Heart left ventricle (tissue), 16 donors: ENCODE measurements at places on chromosomes 16 and 17.

DNA sequence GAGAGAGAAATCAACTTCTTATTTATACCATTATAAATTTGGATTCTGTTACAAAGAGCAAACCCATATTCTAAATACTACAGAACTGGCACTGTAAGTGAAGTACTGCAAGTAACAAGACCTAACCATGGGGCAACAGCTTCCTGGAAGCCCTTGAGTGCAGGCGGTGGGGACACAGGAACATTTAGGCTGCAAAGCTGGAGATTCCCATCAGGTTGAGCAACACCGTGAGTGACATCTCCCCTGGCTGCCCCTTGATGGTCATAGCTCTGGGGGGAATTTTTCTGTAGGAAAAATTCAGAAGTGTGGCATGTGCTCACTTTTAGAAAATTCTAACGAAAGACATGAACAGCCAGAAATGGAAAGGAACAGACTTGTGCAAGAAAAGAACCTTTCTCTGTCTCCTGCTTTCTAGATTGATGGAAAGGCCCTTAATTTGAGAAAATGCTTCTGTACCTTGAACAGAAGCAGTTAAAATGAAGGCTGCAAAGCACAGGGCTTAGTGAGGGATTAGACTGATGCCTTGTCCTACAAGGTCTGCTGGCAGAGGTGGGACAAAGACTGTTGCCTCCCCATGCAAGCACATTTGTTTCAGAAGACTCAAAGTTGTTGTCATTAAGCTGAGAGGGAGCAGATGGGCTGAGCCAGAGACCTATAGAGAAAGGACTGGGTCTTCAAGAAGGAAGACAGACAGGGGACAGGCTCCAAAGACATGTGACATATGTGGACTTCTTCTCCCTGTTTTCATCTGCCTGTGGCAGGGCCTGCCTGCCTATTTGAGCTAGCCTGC is 380.8 kb downstream of the SLC39A11 start:
- DNase-seq = no peak

GRCh38 chr17:12709063-12709462 is 43.4 kb downstream of the MYOCD start:
- no peak for DNase-seq

GRCh38 chr16:62256406-62256805 is 220.2 kb upstream of the CDH8 start:
- no peak for DNase-seq

- no peak for DNase-seq
These were observed 46.7 kb downstream of the C16orf82 start for GRCh38 chr16:27113341-27113841.

DNA sequence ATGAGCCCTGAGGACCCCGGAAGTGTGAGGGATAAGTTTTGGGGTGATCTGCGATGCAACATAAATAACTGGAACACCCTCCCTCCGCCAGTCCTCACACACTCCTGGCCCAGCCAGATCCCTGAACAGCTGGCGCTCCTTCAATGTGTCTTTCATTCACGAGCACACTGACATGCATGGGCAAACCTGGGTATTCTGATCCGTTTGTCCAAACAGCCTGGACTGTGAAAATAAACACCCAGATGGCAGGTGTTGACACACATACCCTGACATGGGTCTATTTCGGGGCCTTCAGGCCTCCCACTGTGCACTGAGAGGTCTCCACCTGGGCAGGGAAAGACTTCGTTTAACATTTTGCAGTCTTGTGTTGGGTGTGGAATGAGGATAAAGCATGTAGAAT is 3.0 kb upstream of the CPNE2 start:
- DNase-seq = no peak

GRCh38 chr17:77061669-77062068 is 79.1 kb upstream of the SEC14L1 start:
- DNase-seq = no peak

DNA sequence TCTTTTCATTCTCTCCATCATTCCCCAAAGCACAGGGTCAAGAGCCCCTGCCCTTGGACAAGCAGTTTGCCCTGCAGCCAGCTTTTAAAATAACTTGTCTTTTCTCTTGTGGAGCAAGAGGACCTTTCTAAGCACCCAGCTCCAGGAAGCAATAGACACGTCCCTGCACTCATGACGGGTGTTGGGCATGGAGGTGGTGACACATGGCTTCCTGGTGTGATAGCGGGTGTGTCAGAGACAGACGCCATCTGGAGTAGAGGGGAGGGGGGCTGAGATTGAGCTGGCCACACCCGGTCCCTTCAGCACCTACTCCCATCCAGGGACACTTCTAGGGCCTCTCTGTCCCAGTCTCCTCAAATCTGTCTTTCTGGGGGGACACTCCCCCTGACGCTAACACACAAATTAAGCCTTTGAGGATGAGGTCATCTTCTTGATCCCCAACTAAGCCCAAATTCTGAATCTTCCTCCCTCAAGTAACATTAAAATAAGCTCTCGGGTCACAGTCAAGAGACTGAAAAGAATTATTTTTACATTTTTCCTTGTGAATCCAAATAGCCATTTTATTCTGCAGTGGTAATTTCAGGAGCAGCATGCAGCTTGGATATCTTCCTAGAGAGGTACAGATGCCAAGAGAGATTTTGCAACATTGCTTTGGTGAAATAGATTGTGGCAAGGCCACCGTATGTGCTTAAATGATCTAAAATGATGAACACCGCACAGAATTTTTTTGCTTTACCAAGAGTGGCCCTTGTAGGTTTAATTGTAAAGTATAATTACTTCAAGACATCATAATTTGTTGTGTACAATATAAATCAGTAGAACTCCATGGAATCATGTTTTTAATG is 216.6 kb upstream of the IRX3 start:
- peak; percentile 73 for DNase-seq

- no peak for DNase-seq
These were observed 2.3 kb downstream of the VTN start for GRCh38 chr17:28367641-28368305.

DNA sequence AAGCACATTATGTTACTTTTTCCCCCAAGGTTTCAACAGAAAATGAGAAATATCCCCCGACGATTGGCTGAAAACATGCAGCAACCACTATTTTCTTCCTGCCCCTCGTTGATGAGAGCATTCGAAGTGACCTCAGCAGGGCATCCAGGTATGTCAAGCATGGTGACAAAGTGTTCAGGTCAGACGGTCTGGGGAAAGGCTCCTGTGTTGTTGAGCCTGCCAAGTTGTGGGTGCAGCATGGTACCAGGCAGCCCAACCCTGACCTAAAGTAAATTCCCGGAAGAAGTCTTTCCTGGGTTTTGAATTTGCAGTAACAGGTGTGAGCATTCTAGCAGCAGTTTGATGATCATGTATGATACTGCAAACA is 51.7 kb upstream of the SEC14L1 start:
- no peak for DNase-seq

GRCh38 chr17:58007781-58008706 is 998 bp upstream of the SRSF1 start:
- DNase-seq = peak; percentile 57

GRCh38 chr16:66850115-66850815 is 6.1 kb downstream of the CA7 start:
- DNase-seq = no peak

DNA sequence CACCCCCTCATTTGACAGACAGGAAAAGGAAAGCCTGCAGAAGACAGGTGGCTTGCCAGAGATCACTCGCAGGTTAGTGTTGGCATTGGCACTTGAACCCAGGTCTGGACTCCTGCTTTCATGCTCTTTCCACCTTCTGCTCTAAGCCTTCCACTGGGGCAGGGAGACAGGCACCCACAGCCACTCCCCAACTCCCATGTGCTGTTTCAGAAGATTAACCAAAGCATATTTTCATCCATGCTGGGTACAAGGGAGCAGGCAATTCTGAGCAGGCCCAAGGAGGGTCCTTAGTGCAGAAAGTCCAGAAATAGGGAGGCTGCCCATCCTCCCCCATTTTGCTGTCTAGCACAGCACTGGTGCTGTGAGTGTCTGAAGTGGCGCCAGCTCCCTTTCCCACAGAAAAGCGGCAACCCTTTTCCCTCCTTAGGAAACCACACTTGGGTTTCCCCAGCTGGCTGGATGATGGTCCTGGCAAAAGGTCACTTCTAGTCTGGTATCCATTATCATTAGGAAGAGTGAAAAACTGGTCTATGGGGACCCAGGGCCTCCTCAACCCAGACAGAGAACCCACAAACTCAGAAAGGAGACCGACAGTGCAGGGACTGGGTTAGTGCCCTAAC is 2.0 kb upstream of the CAVIN1 start:
- no peak for DNase-seq

DNA sequence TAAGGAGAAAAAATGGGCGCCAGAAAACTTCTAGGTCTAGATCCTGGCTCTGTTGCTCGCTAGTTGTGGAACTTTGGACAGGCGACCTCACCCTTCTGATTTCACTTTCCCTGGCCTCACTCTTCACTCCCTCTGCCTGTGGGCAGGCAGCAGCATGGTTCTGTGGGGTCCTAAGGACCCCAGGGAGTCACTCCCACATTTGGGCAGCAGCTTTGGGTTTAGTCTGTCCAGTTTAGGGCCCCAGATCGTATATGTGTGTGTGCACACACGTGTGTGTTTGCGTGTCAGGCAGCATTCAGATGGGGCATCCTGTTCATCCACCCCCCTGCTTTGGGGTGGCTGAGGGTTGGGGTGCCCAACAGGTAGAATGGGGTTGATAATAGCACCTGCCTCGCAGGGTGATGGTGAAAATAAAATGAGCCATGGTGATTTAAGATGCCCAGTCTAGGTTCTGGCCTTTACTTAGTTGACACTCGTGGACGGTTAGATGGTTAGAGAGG is 102.2 kb downstream of the RAB11FIP4 start:
- DNase-seq = no peak

DNA sequence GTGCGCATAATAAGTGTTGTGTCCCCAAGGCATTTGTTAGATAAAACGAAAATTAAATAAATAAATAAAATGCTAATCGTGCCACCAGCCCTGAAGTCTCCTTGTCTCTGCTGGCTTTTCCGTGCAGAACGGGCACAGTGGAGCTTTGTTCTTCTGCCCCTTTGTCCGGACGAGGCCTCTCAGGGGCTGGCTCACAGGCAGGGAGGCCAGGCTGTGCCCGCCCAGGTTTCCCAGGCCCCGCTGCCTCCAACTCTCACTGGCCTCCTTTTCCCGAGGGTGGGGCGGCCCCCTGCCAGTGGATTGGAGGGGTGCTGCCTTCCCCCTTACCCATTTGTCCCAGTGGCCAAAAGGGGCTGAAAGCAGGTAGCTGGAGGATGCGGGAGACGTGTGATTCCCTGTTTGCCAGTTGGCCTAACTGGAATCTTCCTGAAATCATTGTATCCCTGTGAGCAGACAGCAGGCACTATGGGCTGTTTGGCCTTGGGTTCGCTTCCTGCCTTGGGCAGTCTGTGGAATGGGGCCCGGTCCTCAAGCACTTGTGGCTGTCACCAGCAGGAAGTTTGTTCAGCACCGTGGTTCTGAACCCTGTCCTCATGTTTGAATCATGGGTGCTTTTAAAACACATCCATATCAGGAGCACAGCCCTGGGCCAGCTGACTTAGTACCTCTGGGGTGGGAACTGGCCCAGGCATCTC is 64.4 kb downstream of the KSR1 start:
- no peak for DNase-seq

- no peak for DNase-seq
These were observed 833.6 kb upstream of the CDH8 start for GRCh38 chr16:62869837-62870236.

GRCh38 chr17:50464736-50465135 is 3.9 kb downstream of the CHAD start:
- DNase-seq = no peak

- DNase-seq = no peak
These were observed 51.3 kb upstream of the FBXO47 start for GRCh38 chr17:39018267-39019134.

DNA sequence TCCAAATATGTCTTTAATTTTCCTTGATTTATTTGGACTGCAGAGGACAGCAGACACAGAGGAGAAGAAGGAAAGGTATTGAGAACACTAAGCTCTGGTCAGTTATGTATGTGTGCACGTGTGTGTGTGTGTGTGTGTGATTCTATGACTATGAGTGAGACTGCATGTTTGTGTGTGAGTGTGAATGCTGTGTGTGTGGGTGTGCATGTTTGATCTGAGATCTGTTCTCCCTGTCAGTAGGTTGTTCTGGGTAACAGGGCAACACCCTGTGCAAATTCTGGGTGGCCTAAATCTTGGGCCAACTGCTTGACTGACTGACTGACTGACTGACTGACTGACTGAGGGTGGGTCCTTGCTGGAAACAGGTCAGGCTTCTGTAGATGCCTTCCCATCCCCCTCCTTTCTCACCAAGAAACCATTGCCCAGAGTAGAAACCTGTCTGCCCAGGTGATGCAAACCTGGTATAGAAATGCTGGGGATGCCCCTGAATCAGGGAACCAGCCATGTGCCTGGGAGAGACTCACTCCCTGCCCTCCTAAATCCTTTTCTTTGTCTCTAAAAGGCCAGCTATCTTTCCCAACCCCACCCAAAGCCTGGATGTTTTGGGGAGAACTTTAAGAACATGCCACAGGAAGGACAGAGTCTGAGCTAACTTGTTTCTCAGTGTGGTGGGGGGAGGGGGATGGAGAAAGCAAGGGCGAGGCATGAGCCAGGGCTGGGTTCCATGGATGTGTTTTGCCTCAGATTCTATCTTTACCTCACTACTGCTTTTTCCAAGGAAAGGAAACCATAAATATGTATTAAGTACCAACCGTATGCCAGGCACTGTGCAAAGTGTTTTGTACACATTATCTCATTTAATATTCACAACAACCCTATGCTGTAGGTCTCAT is 4.5 kb upstream of the NR1D1 start:
- peak; percentile 6 for DNase-seq

DNA sequence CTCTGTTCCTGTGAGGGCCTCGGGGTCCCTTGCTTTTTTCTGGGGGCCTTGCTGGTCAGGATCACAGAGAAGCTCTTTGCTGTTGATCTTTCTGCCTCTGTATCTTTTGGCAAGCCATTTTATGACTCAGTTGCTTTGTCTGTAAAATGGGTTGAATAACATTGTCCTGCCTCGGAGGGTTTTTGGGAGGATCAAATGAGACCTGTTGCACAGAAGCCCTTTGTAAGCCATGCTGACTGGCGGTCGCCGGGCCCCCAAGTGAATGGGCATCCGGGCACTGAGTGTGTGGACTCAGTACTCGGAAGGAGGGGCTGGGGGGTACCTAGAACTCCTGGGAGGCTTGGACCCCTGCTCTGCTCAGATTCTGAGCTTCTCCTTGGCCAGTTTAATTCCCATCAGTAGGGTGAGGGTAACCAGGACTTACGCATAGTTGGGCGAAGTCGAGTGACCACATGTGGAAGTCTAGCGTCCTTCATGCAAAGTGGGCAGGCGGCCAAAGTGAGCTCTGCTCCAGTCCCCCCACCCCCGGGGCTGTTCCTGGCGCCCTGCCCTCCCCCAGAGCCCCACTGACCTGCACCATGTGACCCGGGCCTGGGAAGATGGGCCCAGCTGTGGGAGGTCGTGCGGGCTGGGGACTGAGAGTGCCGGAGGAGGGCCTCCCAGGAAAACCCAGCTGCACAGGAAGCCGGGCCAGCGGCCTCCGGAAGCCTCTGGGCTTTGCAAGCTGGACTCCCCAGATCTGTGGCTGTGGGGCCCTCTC is 284.0 kb downstream of the SEC14L1 start:
- peak; percentile 97 for DNase-seq
